ENCODE measurements at places on chromosomes 12 and 14. TPM values are rescaled to one million over a fixed set of nuclear protein-coding genes. Genes with fewer than 3 reads are reported as not detected.

DNA sequence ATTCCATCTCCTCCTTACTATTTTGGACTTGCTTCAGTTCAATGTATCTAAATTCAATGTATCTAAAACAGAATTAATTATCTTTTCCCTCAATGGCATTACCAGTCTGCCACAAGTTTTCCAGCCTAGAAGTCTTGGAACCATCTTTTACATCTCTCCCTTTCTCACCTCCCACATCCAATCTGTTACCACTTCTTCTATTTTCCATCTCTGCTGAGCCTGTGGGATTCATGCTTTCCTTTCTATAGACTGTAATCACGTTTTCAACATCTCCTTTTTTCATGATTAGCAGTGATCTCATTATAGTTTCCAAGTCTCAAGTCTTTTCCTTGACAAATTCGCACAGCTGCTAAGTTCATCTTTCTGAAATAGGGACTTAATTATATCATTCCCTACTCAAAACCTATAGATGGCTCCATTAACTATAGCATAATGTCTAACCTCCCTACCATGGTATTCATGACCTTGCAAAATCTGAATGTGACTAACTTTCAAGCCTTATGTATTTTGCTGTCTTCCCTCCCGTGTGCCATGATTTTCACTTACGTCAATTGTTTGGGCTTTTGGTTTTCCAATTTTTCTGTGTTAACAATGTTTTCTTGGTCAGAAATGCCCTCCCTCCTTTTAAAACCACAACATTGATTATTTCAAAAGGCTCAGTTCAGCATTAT is 20.5 kb upstream of the PTPRB start:
- H3K36me3 ChIP-seq = no peaks in the 10 kb centered on the region
- no peak overlapping the region for H3K27ac ChIP-seq
- H3K4me1 ChIP-seq = peaks cover 17% of the 10 kb centered on the region
- no peak for DNase-seq
- no peaks in the 10 kb centered on the region for H3K27me3 ChIP-seq

GRCh38 chr12:11580125-11580751 is 69.2 kb upstream of the ETV6 start:
- no peak overlapping the region for H3K27ac ChIP-seq
- DNase-seq = no peak
- H3K27me3 ChIP-seq = no peaks in the 10 kb centered on the region
- H3K4me3 ChIP-seq = no peak overlapping the region

DNA sequence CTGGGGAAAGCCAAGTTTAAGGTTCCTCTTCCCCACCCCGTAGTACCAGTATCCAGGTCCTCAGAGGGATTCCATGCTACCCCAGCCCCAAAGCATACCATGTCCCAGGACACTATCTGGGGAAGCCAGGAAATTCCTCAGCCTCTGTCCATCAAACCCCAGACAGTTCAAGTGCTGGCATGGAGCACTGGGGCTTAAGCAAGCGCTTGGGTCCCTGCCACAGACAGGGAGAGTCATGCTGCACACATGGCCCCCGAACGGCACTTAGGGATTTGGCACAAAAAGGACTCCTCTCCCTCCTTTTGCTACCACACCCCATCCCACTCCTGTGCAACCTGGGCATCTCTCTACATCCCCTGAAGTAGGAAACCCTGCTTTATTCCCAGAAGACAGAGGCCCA is 21.8 kb downstream of the ADCY6 start:
- peaks cover 7% of the 10 kb centered on the region for H3K4me1 ChIP-seq
- H3K36me3 ChIP-seq = no peaks in the 10 kb centered on the region
- H3K4me3 ChIP-seq = no peak overlapping the region
- no peak overlapping the region for H3K27ac ChIP-seq
- H3K27me3 ChIP-seq = no peaks in the 10 kb centered on the region

DNA sequence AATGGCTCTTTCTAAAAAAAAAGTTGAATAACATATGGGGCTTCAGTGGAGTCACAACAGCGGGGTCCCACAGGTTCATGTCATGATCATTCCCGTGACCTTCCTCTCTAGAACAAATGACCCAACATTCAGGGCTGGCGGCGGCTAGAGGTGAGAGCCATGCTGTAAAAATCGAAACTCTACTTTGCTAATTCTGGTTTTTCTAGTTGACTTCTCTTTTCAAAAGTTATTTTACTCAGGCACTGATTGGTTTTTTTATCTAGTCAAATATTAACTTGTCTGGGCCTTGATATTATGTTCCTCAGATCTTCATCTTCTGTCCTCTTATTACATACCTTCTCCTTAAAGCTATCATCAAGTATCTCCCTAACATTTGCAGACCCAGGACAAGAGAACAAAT is 402.9 kb upstream of the SOX5 start:
- no peaks in the 10 kb centered on the region for H3K4me1 ChIP-seq
- H3K4me3 ChIP-seq = no peak overlapping the region
- DNase-seq = no peak
- H3K27me3 ChIP-seq = no peaks in the 10 kb centered on the region

GRCh38 chr14:71408362-71409030 is 501.2 kb downstream of the PCNX1 start:
- no peaks in the 10 kb centered on the region for H3K4me1 ChIP-seq
- H3K27ac ChIP-seq = no peak overlapping the region
- H3K36me3 ChIP-seq = no peaks in the 10 kb centered on the region
- H3K27me3 ChIP-seq = no peaks in the 10 kb centered on the region
- DNase-seq = peak; percentile 45
- H3K4me3 ChIP-seq = no peak overlapping the region

DNA sequence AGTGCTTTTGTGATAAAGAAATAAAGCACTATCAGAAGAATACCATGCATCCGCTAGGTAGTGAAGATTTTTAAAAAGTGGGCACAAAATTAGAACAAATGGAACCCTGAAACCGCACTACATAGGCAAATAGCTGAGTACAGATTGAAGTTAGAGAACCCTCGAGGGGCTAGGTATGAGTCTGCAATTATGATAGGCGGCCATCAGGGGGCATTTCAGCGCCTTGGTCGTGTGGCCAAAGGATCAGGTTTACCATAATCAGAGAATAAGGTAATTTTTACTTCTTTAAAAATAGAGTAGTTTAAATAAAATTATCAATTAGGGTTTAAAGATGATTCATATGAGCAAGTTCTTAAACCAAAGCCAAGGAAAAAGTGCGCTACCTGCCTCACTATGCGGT is 129.8 kb downstream of the TMX1 start:
- H3K4me1 ChIP-seq = peaks cover 13% of the 10 kb centered on the region
- no peak overlapping the region for H3K27ac ChIP-seq
- peak; percentile 41 for DNase-seq
- H3K27me3 ChIP-seq = no peaks in the 10 kb centered on the region
- H3K4me3 ChIP-seq = no peak overlapping the region

DNA sequence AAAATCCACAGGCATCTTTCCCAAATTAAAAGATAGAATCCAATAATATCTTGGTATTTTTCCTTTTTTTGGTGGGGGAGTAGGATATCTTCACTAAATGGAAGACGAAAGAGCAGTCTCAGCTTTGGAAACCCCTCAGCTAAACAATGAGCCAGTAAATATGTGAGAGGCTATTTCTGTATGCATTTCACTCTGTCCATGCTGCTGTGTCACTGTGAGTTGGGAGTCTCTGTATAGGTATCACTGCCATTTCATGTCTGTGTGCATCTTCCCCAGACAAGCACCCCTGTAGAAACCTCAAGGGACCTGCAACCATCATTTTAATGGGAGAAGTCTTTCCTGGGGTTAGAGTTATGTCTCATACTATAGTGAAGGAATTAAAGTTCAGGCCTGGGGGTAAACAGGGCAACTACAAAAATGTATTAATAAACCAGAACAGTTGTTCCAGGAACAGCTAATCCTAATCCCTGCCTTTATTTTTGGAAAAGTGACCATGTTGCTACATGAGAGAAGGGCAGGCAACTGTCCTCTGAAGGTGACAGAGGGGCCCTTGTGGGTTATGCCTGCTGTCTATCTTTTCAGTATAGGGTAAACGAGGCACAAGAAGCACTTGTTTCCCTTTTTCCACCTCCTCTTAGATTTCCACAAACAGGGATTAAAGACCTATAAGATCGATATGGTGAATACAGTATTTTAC is 11.3 kb upstream of the STAC3 start:
- peaks cover 16% of the 10 kb centered on the region for H3K4me1 ChIP-seq
- H3K4me3 ChIP-seq = no peak overlapping the region
- no peaks in the 10 kb centered on the region for H3K27me3 ChIP-seq
- H3K36me3 ChIP-seq = no peaks in the 10 kb centered on the region

DNA sequence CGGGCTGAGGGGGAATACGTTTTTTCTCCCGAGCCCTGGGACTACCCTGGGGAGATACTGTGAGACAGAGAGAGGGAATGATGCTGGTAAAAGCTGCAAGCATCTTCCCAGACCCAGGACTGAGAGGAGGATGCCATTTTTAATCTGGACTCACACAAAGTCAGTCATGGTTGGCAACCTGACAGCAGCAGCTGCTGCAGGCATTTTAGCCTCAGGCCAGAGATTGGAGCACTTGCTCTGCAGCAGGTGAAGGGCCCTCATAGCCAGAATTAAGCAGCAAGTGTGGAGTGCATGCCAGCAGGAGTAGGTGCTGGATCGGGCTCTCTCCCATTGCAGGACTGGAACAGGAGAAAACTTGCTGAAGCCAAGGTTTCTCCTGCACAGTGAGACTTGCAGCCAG is 361.1 kb upstream of the CLEC14A start:
- no peaks in the 10 kb centered on the region for H3K36me3 ChIP-seq
- DNase-seq = peak; percentile 12
- no peak overlapping the region for H3K27ac ChIP-seq

DNA sequence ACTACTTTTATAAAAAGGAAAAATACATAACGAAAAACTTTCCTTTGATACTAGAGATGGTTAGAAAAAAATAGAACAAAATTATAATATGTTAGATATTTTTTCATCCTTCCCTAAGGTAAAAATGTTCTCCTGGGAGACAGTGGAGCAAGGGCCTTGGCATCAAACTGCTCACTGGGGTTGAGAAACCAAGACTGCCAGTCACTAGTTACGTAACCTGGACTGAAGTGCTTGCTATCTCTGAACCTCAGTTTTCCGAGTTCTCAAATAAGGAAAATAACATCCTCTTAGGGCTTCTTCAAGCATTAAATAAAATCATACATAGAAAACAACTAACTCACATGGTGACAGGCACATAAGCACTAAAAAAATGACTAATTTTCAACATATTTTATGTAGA is 48.2 kb upstream of the FRMD6 start:
- no peaks in the 10 kb centered on the region for H3K27me3 ChIP-seq
- H3K4me1 ChIP-seq = peaks cover 16% of the 10 kb centered on the region
- no peak overlapping the region for H3K4me3 ChIP-seq
- no peak for DNase-seq

DNA sequence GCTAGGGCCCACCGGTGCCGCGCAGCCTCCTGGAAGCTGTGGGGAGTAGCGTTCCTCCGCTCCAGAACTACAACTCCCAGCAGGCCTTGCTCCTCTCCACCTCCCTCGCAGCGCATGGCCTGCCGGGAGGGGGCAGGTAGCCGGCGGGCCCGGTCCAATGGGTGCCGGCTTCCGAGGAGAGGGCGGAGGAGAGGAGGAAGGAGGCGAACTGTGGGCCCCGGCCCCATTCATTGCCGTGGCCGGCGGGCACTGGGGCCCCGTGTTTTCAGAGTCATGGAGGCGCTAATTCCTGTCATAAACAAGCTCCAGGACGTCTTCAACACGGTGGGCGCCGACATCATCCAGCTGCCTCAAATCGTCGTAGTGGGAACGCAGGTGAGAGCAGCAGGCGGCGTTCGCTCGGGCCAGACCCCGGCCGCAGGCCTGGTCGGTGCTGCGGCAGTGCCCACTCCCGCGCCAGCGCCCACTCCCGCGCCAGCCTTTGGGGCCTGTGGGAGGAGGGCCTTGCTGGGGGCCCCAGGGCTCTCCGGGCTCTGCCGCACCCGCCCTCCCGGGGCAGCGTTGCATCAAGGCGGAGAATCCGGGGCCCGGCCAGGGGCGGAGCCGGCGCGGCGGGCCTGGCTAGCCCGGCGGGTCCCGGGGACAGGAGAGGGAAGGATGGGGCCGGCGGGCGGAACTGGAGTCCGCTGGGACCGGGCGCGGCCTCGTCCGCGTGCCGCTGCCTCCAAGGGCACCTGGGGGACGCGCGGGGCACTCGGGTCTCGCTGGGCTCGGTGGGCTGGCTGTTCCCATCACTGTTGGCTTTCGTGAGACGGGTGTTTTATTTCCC is at the start of gene DNM1L:
Gene DNM1L (plus strand): TSS at position 211 of the 829 bp plus-strand sequence. CDS start 63 bp downstream, at position 274.
- no peaks in the 10 kb centered on the region for H3K27me3 ChIP-seq
- peaks cover 3% of the 10 kb centered on the region for H3K36me3 ChIP-seq
- DNase-seq = peak; percentile 99
- H3K4me1 ChIP-seq = peaks cover 9% of the 10 kb centered on the region

GRCh38 chr14:76464856-76465255 is 88.9 kb downstream of the ESRRB start:
- H3K4me1 ChIP-seq = no peaks in the 10 kb centered on the region
- H3K27me3 ChIP-seq = no peaks in the 10 kb centered on the region
- H3K36me3 ChIP-seq = no peaks in the 10 kb centered on the region
- H3K27ac ChIP-seq = no peak overlapping the region
- no peak for DNase-seq
- no peak overlapping the region for H3K4me3 ChIP-seq

Gene SELPLG
- 0.56 TPM for total RNA-seq

Gene MSRB3
- total RNA-seq = 1.7 TPM

Gene CYP46A1
- 0.59 TPM for total RNA-seq
